SK-N-DZ (cell line): ENCODE measurements at places on chromosomes 4 and X.

- peak; percentile 32 for DNase-seq
Observed at GRCh38 chr4:121156822-121157769, 7.0 kb downstream of the TNIP3 start.

DNA sequence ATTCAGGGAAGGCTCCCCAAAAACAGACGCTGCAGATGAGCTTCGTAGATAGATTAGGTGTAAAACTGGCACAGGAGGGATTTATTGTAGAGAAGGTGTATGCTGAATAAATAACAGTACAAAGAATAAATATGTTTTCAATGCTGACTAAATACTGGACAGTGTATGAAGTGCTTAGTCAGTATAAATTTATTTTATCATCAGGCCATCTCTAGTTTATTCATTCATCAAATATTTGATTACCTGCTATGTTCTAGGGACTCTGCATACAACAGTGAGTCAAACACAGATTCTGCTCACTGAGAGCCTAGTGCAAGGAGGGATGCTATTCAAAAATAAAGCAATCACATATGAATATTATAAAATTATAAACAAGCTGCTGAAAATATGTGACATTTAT is 63.6 kb upstream of the TSPAN5 start:
- no peak for DNase-seq

GRCh38 chrX:68931345-68931744 is 102.5 kb downstream of the EFNB1 start:
- DNase-seq: no peak

- no peak for DNase-seq
Observed at GRCh38 chr4:121776610-121777401, 11.8 kb upstream of the SMIM43 start.

- no peak for DNase-seq
Observed at GRCh38 chr4:80239480-80240150, 26.8 kb upstream of the FGF5 start.

- no peak for DNase-seq
Observed at GRCh38 chrX:40278340-40279090, 180.8 kb upstream of the BCOR start.

- DNase-seq: no peak
Observed at GRCh38 chrX:22118161-22118830, 86.2 kb downstream of the PHEX start.

- DNase-seq: no peak
Observed at GRCh38 chr4:66653937-66654336, 891.4 kb downstream of the CENPC start.

DNA sequence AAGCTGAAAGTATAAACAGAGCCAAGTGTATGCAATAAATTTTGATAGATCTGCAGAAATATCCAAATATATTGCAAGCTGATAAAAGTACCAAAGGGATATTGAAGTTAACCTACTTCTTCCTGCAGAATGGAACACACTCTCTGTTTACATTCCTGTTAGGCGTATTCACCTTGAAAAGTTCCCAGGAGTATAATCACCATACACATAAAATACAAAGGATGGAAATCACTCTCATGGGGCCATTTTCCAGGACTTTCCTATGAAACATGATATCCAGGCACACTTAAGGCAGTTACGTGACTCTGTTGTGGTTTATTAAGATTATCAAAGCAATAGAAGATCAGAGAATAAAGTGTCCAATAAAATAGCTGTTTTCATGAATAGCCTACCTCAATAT is 1142.3 kb downstream of the NLGN4X start:
- no peak for DNase-seq
